ENCODE measurements at places on chromosomes 1 and 21.

GRCh38 chr1:39639305-39640130 is at the start of gene HEYL:
Gene HEYL, minus strand, starts transcription at chr1:39639643. Its CDS starts 18 bp downstream, at chr1:39639625.
- DNase-seq: no peak

DNA sequence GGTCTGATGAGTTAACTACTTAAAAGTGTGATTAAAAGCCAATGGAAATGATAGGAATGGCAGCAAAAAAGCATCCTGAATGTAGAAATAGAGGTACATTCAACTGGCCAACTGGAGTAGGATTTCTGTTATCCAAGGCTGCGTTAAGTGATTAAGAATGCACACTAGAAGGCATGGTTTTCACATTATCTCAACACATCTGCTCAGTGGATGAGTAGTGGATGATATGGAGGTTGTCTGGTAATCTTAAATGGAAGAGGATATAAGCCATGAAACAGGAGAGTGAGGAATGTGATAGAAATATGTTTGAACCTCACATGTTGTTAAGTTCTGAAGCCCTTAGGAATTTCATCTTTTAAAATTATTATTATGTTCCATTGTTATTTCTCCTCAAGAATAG is 839.9 kb downstream of the USP25 start:
- no peak for DNase-seq

DNA sequence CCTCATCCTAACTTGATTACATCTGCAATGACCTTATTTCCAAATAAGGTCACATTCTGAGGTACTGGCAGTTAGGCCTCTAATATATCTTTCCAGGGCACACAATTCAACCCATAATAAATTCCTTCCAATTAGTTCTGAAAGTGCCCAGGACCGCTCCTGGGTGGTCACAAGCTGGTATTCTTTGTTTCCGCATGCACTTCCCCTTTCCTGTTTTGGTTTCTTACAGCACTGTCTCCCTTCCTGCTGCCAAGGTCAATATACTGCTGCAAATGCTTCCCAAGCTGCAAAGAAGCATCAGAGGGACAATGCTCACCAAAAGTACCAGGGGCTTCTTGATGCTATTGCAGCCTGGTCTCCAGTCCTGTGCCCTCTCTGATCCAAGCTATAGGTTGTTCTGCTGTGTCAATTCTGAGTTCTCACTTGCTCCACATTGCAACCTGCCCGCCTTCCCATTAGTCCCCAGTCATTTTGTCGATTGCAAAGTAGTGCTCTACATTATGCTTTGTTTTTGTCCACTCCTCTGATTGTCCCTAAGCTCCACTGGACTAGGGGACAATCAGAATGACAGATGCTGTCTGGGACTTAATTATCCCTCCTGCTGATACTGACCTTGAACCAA is 13.9 kb upstream of the XPR1 start:
- DNase-seq: no peak

DNA sequence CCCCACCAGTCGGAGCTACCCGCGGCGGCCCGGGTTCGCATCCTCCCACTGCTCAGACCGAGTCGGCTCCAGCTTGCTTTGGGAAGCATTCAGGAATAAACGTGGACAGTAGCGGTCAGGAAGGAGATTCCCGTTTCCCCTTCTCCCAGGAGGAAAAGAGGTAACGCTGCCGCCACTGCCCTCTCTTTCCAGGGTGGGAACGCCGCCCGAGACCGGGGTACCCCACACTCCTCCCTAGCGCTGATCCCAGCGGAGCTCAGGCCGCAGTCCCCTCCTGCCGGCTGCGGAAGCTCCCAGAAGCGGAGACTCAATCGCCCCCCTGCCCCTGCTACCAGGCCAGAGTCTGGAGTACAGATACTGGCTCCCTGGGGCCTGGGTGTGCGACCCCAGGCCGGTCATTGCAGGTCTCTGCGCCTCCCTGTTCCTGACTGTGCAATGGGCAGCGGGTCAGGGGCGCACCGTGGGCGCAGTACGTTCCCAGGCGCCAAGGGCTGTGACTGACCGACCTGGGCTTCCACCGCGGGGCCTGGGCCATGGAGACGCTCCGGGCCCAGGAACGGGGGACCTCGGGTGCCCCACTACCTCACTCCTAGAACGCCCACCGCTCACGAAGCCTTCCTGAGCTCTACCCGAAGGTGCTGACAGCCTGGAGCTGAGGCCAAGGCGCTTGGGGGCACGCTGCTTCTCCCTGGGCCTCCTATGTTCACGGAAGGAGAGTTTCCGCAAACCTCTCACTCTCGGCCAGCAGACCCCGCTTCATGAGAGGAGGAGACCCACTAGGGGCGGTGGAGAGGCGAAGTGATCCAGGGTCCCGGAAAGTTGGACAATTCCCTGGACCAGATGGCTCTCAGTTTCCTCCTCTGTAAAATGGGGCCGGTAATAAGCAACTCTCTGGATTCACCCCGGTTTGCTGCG is 7.8 kb downstream of the DMRTA2 start:
- DNase-seq: no peak

DNA sequence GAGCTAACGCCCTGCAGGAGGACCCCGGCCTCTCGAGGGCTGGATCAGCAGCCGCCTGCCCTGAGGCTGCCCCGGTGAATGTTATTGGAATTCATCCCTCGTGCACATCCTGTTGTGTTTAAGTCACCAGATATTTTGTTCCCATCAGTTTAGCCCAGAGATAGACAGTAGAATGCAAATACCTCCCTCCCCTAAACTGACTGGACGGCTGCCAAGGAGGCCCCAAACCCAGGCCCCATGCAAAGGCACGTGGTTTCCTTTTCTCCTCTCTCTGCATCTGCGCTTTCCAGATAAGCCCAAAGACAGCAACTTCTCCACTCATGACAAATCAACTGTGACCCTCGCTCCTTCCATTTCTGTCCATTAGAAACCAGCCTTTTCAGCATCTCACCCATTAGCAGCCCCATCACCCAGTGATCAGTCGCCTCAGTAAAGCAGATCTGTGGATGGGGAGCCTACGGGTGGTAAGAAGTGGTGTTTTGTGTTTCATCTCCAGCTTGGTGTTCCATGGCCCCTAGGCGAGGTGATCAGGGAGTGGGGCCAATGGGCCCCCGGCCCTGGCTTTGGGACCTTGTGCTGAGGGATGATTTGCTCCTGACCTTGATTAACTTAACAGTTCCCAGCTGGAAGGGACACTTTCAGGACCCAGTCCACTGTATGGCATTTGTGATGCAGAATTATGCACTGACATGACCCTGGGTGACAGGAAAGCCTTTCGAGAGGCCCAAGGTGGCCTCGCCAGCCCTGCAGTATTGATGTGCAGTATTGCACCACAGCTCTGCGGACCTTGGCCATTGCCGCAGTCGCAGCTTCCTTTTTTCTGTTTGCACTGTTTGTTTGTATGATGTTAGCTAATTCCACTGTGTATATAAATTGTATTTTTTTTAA is 5.2 kb downstream of the NPPA start:
- no peak for DNase-seq

- DNase-seq: no peak
Observed at GRCh38 chr1:94259635-94260289, 22.4 kb upstream of the ARHGAP29 start.

- DNase-seq: no peak
Observed at GRCh38 chr1:56811331-56811730, 7.9 kb downstream of the FYB2 start.

DNA sequence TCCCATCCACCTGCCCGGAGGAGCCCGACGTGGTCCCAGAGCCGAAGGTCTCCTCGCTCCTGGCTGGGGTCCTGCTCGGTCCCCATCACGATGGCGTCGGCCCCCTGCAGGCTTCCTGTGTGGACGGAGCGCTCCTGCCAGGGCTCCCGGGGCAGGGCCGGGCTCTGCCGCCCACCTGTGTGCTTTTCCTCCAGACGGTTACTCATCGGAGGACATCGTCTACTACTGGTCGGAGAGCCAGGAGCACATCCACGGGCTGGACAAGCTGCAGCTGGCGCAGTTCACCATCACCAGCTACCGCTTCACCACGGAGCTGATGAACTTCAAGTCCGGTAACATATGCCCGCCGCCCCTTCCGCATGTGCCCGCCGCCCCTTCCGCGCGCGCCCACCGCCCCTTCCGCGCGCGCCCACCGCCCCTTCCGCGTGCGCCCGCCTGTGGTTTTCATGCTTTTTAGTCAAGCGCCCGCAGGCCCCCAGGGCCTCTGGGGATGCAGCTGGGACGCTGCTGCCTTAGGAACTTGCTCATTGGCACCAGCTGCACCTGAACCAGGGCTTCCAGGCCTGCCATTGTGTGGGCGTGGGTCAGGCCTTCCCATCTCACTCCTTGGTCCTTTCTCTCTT is 8.9 kb downstream of the GABRD start:
- no peak for DNase-seq

DNA sequence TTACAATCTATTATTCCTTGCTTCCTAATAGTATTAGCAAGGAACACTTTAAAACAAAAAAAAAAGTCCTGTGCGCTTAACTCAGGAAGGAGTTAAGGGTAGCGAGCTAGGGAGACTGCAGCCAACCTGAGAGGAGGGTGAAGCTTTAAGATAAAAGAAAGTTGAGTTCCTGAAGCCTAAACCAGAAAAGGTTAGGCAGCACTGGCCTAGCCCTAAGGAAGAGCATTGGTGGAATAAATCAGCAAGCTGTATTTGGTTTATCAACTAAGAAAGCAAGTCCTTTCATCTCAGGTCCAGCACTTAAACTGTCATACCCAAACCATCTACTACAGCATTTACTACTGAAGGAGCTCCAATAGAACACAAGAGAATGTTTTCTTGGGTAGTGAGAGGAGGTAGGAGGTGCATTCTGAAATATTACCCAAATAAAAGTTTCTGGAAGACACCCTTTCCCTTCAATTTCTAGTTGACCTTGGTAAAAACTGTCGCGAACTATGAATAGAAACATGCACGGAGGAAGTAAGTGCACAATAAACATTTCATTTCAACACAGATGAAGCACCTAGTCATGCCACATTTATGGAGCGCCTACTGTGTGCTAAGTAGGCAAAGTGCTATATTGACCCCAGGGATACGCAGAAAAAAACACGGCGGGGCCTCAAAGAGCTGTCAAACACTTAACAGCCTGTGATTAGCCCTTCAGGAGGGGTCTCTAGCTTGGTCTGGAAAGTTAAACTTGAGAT is 1.3 kb downstream of the GLRX2 start:
- DNase-seq: no peak

DNA sequence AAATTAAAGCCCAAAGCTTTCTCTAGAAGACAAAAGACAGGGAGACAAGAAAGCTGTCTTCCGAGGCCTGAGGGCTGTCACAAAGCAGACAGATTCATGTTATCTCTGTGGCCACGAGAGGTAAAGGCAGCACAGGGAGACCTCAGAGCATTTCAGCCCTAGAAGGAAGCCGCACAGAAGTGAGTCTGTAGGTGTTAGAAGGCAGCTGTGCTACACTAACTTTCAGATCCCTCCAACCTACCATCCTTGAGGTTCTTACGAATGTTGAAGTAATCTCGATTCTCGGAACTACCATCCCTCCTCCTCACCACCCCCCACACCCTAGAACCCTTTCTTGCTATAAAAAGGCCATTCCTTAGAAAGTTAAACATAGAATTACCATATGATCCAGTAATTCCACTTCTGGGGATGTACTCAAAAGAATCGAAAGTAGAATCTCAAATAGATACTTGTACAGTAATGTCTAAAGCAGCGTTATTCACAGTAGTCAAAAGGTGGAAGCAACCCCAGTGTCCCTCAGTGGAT is 21.5 kb upstream of the LYST start:
- no peak for DNase-seq

DNA sequence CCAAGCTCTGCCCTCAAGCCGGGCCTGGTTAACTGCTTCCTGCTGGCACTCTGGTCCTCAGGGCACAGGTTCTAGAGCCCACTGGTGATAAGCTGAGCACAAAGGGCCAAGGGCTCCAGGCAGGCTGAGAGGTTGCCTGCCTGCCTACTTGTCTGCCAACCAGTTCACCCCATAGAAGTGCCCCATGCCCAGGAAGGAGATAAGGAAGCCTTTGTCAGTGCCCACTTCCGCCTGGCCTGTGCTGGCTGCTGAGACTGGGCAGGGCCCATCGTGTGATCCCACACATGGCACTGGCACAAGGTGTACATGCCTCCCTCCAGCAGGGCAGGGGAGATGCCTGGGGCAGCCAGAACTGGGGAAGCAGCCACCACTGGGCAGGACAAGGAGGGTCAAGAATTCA is 24.1 kb downstream of the SLC9A1 start:
- no peak for DNase-seq

GRCh38 chr1:114428083-114428754 is 82.8 kb downstream of the TRIM33 start:
- DNase-seq: no peak

DNA sequence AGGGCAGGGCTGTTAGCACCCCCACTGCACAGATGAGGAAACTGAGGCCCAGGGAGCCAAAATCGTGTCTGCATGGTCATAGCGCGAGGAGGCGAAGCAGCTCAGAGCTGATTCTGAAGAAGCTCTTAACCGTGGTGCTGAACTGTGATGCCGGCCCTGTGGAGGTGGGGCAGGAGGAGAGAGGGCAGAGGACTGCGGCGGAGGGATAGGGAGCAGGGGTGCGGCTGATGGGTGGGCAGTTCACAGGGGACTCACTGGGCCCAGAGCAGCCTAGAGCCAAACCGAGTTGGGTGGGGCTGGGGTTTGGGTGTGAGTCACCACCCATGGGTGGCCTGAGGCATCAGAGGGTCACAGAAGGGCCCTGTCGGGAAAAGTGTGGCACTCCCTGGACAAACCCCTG is 74.7 kb downstream of the RAP1GAP start:
- no peak for DNase-seq

DNA sequence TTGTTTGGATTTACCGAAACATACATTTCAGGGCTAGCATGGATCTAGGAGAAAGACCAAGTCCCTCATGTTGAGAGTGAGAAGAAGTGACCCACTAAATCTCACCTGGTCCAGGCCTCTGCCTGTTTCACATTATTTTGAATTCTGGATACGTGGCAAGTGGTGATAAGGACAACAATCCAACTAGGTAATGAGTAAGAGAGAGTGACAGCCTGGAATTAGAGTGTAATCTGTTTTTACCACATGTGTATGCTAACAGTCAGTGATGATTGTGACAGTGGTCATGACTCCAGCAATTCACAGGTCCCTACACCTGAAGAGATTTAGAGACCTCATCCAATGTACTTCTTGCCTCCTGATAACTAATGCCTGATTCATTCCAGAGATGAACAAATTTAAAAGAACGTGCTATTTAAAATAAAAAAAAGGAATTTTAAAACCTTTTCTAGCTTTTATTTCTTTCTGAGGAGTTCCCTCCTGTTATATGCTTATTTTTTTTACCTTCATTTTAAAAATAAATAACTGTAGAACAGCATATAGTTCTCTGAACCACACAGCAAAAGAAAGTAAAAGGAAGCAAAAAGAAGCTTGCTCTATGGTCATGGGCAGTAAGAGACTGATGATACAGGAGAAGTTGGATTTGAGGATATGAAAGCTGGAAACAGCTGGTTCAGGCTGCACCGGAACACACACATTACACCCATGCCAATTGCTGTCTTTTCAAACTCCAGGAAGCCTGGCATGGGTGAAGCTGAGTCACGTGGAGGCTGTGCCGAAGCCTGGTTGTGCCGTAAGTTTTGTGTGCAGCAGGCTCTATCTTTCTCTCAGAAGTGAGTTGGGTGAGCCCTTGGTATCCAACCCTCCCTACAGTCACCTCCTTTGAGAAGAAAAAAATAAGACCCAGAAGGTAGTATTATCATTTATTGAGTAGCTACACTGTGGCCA is 14.7 kb downstream of the C1orf116 start:
- DNase-seq: no peak
